ENCODE measurements at places on chromosomes 7 and 10.

GRCh38 chr10:71766717-71767419 lies 6.5 kb downstream of the VSIR start:
- H3K4me3 ChIP-seq = no peak overlapping the region
- no peaks in the 10 kb centered on the region for H3K27me3 ChIP-seq
- H3K36me3 ChIP-seq = peaks cover 27% of the 10 kb centered on the region
- H3K27ac ChIP-seq = peak overlapping the region; percentile 93
- DNase-seq = no peak

GRCh38 chr7:115672024-115672423 lies 358.5 kb downstream of the TFEC start:
- H3K27ac ChIP-seq = no peak overlapping the region
- H3K27me3 ChIP-seq = no peaks in the 10 kb centered on the region
- no peak overlapping the region for H3K4me3 ChIP-seq
- no peak for DNase-seq

- H3K4me3 ChIP-seq = no peak overlapping the region
- H3K4me1 ChIP-seq = peaks cover 4% of the 10 kb centered on the region
- no peaks in the 10 kb centered on the region for H3K36me3 ChIP-seq
- no peaks in the 10 kb centered on the region for H3K27me3 ChIP-seq
Observed at GRCh38 chr10:24642921-24643678, 80.6 kb downstream of the ARHGAP21 start.

- no peak overlapping the region for H3K27ac ChIP-seq
- H3K36me3 ChIP-seq = no peaks in the 10 kb centered on the region
- no peak for DNase-seq
- H3K27me3 ChIP-seq = peaks cover 8% of the 10 kb centered on the region
Observed at GRCh38 chr10:95408983-95409873, 118.4 kb upstream of the PDLIM1 start.

DNA sequence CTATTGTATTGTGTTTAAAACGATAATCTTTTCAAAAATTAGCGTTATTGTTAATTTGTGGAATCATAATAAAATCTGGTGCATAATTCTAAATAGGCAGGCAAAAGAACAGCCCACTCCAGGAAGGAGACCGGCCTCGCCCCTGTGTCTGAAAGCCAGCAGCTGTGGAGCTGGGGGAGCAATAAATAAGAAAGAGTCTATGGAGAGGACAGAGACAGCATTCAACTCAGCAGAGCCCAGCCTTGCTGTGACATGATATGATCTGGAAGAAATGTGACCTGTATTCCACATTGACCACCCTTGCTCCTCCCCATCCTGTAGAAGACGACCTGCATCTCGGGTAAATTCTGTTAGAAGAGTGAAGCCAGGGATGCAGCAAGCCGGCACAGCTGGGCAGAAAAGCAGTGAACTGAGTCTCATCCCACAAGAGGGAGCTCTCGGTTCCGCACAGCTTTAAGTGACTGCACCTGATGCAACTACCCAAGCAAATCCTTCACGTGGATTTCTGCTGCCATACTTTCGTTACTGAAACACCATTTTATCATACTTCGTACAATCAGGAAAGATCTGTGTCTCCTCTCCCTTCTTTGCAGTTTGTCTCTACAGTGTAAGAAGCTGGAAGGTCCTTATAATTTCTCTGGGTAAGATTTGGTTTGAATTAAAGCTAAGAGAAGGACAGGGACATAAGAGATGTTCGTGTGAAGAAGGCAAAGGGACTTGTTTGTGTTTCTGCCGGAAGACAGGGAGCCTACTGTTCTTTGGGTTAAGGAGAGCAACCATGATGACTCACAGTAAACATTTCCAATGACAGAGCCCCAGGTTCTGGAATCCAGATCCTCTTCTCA lies 427.1 kb downstream of the GPAM start:
- H3K27ac ChIP-seq = no peak overlapping the region
- DNase-seq = no peak
- H3K36me3 ChIP-seq = no peaks in the 10 kb centered on the region
- peaks cover 2% of the 10 kb centered on the region for H3K4me1 ChIP-seq

- no peak overlapping the region for H3K4me3 ChIP-seq
- DNase-seq = no peak
- peaks cover 21% of the 10 kb centered on the region for H3K4me1 ChIP-seq
Observed at GRCh38 chr7:98119256-98119918, 12.7 kb downstream of the LMTK2 start.

- H3K4me3 ChIP-seq = no peak overlapping the region
- H3K4me1 ChIP-seq = peaks cover 34% of the 10 kb centered on the region
- no peaks in the 10 kb centered on the region for H3K27me3 ChIP-seq
Observed at GRCh38 chr7:108440613-108441012, 15.6 kb downstream of the NRCAM start.

GRCh38 chr7:76122516-76123239 lies 74.8 kb downstream of the MDH2 start:
- DNase-seq = no peak
- no peaks in the 10 kb centered on the region for H3K36me3 ChIP-seq
- no peak overlapping the region for H3K27ac ChIP-seq
- H3K4me1 ChIP-seq = peaks cover 9% of the 10 kb centered on the region
- no peak overlapping the region for H3K4me3 ChIP-seq
- no peaks in the 10 kb centered on the region for H3K27me3 ChIP-seq

GRCh38 chr10:116029826-116030225 lies 243.2 kb downstream of the GFRA1 start:
- H3K27me3 ChIP-seq = no peaks in the 10 kb centered on the region
- H3K36me3 ChIP-seq = no peaks in the 10 kb centered on the region
- DNase-seq = no peak

DNA sequence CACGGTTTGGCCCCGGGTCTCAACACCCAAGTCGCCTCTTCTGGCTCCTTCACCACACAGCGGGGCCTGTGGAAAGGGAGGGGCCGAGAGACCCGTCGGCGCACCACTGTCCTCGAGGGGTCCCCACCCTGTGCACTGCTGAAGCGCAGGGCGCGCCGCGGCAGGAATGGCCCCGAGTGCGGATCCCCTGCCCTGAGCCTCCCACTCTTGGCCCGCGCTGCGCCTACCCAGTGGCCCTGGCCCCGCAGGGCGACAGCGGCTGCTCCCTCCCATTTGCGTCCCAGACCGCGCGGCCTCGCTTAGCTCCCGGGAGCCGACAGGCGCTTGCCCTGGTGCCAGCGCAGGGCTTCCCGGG lies 2.1 kb upstream of the SFMBT2 start:
- H3K36me3 ChIP-seq = peaks cover 3% of the 10 kb centered on the region
- H3K27me3 ChIP-seq = peaks cover 16% of the 10 kb centered on the region
- H3K27ac ChIP-seq = no peak overlapping the region
- no peak overlapping the region for H3K4me3 ChIP-seq
